ENCODE measurements at places on chromosomes 16 and 17. TPM values are rescaled to one million over a fixed set of nuclear protein-coding genes. Genes with fewer than 3 reads are reported as not detected.

PRDM7 gene
- total RNA-seq = not detected

ZPBP2 gene
- total RNA-seq = not detected

KRTAP9-2 gene
- total RNA-seq = not detected

KRTAP4-6 gene
- not detected for total RNA-seq
